ENCODE measurements at places on chromosomes 11 and 22.

GRCh38 chr22:45577746-45578523 is 75.3 kb downstream of the FBLN1 start:
- DNase-seq: no peak

GRCh38 chr22:25658633-25659032 is 83.4 kb upstream of the MYO18B start:
- DNase-seq: no peak

DNA sequence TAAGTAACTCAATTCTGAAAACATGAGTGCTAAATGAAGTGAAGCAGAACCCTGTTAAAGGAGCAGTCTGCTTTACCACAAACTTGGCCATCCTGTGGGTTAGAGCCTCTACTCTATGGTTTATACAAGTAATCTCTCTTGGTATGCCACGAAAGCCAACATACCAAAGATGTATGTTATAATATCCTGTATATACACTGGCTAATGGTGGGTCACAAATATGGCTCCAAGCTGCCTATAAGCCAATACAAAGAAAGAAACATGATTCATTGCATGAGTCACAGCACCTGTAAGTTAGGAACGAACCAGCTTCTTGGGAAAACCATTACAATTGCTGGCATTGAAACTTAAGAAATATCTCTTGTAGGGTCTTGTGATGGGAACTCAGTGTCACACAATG is 16.1 kb downstream of the XRRA1 start:
- DNase-seq: no peak

- no peak for DNase-seq
These were observed 44.8 kb downstream of the FAM83F start for GRCh38 chr22:40039482-40040115.

DNA sequence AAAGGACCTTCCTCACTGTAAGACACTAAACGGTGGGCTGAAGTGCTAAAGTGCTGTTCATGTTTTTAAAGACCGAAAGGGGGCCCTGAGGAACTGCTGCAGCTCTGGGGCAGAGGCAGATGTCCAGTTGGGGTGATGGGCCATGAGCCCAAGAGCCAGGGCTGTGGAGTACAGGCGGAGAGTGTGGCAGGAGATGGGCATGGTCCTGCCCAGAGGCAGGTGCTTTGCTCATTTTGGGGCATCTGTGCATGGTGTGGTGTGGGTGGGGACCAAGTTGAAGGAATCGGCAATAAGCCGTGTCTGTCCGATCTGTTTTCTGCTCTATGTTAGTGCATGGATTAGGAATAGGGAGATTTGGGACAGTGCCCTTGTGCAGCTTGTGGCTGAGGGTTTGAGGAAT is 258.3 kb downstream of the NTM start:
- no peak for DNase-seq

DNA sequence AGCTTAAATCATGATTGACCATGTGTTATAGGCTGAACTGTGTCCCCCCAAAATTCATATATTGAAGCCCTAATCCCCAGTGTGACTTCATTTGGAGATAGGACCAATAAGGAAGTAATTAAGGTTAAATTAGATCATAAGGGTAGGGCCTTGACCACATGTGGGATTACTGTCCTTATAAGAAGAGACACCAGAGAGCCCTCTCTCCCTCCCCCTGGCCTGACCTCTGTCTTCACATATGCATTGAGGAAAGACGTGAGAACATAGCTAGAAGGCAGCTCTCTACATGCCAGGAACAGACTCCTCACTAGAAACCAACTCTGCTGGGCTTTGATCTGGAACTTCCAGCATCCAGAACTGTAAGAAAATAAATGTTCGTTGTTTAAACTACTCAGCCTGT is 13.6 kb upstream of the NUP50 start:
- no peak for DNase-seq

DNA sequence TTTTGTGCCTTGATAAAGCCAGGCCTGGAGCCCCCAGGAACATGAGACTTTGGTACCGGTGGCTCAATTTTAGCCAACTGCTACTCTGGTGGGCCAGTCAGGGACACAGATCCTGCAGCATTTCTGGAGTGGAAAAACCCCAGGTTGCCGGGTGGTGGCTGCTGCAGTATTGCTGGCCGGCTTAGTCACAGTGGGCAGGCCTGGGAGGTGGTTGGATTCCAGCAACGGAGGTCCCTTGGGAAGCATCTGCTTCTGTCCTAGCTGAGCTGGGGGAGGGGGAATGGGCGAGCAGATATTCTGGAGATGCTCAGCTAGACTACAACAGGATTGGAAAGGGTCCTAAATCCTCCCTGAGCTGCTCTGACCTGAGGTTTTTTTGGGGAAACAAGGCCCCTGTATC is 31.6 kb upstream of the ACCSL start:
- DNase-seq: peak; percentile 62

- DNase-seq: peak; percentile 60
These were observed 662.1 kb downstream of the NTM start for GRCh38 chr11:132032555-132032954.

GRCh38 chr11:109512249-109512648 is 90.3 kb downstream of the C11orf87 start:
- DNase-seq: no peak

DNA sequence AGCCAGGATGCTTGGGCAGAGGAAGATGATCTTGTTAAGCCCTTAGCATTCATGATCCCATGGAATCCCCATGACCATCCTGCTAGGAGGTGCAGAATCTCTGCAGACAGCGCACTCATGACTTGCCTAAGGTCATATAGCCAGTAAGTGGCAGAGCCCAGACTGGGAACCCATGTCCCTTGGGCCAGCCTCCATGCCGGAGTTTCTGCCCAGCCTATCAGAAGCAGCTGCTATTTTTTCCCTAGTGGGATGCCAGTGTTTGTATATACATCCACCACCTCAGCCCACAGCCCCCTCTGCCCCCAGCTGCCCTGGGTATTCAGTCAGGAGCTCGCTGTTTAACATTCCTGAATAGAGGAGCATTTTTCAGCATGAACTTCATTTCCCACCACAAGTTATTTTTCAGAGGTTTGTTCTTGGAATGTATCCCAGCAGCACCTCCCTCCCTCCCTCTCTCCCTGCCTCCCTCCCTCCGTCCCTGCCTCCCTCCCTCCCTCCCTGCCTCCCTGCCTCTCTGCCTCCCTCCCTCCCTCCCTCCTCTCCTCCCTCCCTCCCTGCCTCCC is 34.4 kb upstream of the SUSD2 start:
- peak; percentile 64 for DNase-seq

DNA sequence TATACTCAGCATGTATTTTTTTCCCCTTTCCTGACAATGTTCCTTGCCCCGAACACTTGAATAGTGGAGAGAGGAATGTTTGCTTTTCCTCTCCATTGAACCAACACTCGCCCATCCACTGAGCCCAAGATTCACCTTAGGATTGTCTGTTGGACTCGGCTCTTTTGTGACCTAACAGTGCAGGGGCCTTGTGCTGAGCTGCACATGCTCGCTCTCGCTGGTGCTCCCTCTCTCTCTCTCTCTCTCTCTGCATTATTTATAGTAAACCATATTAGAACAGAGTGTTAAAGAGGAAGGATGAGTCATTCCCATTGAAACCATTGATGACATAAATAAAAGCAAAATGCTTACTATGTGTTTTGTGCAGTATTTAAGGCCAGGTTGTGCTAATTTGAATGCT is 20.7 kb downstream of the ZBTB16 start:
- DNase-seq: no peak

DNA sequence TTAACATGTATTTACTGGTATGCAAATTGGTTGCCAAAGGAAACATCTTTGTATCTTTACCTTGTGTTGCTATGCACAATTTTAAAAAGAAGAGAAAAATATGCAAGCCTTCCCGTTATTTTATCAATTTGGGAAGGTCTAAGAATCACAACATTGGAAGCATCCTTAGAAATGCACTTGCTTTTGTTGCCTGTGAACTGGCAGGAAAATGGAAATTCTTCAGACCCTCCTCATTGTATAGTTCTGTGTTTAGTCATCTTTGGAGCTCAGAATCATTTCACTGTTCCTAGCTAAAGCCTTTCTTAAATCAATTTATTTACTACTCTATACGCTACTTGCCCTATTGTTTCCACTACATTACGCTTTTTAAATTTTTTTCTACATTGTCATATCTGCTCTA is 574.5 kb downstream of the DLG2 start:
- DNase-seq: no peak

DNA sequence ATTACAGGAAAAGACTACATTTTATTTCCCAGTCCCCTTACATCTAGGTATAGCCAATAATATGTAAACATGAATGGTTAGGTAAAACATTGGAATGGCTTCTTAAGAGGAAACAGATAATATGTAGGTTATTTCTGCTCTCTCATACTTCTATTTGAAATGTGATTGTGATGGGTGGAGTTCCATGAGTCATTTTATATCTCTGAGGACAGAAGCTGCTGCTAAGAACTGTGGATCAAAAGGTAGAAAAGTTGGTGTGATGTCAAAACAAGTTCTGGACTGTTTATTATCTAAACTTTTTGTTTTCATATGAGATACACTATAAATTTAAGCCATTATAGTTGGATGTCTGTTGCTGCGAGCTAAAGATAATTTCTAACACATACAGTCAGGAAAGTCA is 799.4 kb upstream of the TENM4 start:
- DNase-seq: no peak

DNA sequence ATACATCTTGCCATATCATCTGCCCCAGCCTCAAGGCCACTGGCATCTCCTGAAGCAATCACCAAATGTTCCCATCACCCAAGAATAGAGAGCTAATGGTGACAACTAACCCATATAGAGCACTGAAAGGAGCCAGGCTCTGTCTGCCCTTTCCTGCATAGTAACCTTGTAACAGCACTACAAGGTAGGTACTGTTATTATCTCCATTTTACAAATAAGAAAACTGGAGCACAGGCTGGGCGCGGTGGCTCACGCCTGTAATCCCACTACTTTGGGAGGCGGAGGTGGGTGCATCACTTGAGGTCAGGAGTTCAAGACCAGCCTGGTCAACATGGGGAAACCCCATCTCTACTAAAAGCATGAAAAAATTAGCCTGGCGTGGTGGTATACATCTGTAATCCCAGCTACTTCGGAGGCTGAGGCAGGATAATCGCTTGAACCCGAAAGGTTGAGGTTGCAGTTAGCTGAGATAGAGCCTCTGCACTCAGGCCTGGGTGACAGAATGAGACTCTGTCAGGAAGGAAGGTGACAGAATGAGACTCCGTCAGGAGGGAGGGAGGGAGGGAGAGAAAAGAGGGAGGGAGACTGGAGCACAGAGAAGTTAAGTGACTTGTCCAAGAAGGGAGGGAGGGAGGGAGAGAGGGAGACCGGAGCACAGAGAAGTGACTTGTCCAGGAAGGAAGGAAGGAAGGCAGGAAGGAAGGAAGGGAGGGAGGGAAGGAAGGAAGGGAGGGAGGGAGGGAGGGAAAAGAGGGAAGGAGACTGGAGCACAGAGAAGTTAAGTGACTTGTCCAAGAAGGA is 2.2 kb downstream of the SLC35F2 start:
- DNase-seq: no peak

DNA sequence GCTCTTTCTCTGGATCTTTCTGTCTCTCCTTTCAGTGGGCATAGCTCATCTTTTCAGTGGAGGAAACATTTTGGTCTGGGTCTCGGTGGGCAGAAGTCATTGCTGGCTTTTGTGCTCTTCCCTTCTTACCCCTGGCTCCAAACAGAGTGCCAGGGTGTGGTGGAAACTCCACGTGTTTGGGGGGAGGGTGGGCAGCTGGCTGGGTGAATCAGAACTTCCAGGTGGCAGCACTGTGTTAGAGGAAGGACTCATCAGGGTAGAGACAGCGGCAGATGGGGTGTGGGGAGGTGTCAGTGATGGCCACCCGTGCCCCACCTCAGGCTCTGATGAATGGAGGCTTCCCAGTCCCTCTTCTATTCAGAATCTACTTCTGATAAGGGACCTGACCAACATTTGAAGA is 114.0 kb downstream of the GRIK4 start:
- no peak for DNase-seq

GRCh38 chr11:77457340-77457739 is 16.6 kb downstream of the PAK1 start:
- DNase-seq: no peak

GRCh38 chr11:2982214-2982613 is 9.9 kb downstream of the NAP1L4 start:
- no peak for DNase-seq

DNA sequence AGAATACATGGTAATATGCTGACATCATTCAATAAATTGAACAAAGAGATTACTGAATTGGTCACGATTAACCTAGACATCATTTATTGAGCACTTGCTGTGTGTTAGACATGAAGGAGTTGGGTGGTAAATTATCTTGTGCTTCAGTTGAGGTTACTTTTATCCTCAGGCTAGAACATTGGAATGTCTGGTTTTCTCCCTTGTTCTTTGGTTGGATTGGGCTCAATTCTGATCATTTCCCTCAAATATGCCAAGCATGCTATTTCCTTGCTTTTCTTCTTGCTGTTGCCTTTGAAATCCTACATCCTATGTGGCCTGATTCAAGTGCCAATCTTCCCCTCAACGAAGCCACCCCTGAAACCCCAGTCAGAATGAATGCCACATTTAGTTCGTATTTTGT is 65.8 kb downstream of the DEUP1 start:
- DNase-seq: peak; percentile 5

DNA sequence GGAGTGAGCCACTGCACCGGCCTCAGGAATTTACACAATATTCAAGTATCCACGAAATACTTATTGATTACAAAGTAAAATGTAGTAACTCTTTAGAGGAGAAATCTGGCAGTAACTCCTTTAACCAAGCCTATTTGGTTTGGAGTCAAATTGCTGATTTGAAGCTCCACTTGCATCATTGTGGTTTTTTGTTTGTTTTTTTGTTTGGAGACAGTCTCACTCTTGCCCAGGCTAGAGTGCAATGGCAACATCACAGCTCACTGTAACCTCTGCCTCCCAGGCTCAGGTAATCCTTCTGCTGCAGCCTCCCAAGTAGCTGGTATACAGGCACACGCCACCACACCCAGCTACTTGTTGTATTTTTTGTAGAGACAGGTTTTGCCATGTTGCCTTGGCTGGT is 6.4 kb upstream of the QSER1 start:
- DNase-seq: no peak

DNA sequence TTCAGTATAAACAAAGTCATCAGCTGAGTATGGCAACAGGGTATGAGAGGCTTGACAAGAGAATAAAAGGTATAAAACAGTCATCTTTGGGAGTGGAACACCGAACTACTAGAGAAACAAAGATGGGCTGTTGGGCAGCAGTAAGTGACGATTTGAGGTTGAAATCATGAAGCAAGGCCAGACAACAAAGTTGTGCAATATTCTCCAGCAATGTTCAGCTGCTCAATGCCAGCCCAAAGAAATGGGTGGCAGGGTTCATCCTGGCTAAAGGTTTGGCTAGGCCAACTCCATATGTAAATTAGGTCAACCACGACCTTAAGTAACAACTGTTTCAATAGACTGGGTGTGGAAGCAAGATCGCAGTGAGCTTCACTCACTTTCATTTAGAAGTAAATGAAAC is 6.2 kb downstream of the APIP start:
- DNase-seq: no peak

GRCh38 chr22:49785841-49786471 is 41.7 kb downstream of the BRD1 start:
- no peak for DNase-seq

GRCh38 chr22:49423125-49423650 is 404.5 kb downstream of the BRD1 start:
- DNase-seq: no peak

GRCh38 chr11:129141748-129142523 is 50.2 kb downstream of the ARHGAP32 start:
- no peak for DNase-seq

All from GM04503 (cell line).